ENCODE measurements at places on chromosomes 6 and 20.
A peak's percentile ranks its signal among the peaks of the same experiment; 100 is the strongest.

- no peak for DNase-seq
These were observed 197.1 kb upstream of the RGS17 start for GRCh38 chr6:153328194-153328593.

GRCh38 chr6:104022126-104022525 lies 837.6 kb downstream of the HACE1 start:
- no peak for DNase-seq

DNA sequence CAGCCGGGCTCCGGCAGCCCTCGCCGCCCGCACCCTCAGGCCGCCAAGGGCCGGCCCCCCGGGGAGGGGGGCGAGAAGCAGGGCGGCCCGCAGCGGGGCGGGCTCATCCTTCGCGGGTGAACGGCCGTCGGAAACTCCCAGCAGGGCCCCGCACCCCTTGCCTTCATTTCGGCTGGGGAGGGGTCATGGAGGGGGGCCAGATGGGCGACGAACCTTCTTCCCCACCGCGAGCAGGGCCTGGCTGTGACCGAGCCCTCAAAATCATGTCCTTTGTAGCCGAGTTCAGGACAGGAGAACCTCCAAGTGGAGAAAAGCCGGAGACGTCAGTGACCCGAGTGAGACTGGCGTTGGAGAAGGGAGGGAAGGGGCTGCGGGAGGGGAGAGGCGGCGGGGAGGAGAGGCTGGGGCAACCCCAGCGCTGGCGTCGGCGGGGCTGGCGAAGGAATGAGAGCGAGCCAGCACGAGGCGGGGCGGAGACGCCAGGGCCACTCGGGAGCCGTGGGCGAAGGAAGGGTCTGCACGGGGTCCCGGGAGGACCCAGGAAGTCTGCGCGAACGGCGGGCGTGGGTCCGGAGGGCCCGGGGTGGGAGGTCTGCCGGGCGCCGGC lies 571 bp upstream of the FOXC1 start:
- DNase-seq, result no peak

- no peak for DNase-seq
These were observed 78.8 kb downstream of the RPS12 start for GRCh38 chr6:132892929-132893771.

- DNase-seq, result peak; percentile 1
These were observed 10.8 kb downstream of the L3MBTL3 start for GRCh38 chr6:130029163-130029562.

GRCh38 chr6:170114956-170115855 lies 175.7 kb downstream of the DLL1 start:
- DNase-seq, result no peak

DNA sequence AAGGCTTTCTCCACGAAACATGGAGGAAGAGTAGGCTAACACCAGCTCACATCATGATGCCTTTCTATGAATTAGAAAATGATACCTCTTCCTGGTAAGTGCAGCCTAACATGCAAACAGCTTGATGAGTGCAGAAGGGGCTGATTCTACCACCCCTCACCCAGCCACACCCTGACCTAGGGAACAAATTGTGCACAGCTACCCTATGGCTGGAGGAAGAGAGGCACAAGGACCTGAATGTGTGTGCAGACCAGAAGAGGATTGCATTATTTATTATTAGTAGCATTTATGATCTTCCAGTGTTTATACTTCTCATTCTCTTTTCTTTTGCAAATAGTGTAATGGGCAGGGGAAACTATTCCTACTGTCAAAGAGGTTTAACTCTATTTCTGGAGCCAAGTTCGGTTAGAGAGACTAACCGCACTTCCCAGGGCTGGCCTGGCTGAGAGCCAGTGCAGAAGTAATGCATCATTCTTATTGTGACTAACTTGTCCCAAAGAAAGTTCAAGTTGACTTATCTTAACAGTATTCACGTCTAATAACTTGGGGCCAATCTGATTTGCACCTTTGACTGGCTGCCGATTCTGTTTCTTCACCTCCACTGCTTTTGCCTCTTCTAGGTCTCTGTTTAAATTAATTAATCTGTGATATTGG lies 237.5 kb downstream of the CD83 start:
- DNase-seq, result peak; percentile 43

Data from stimulated activated CD4-positive, alpha-beta T cell treated with anti-CD3 and anti-CD28 coated beads, Interleukin-12 subunit alpha, Interleukin-12 subunit beta, amount 100 ng/mL, for 24 hours (primary cell).